ENCODE measurements at places on chromosomes 1 and 21.

GRCh38 chr1:65198096-65198495, 50.1 kb downstream of the AK4 start:
- DNase-seq = no peak

DNA sequence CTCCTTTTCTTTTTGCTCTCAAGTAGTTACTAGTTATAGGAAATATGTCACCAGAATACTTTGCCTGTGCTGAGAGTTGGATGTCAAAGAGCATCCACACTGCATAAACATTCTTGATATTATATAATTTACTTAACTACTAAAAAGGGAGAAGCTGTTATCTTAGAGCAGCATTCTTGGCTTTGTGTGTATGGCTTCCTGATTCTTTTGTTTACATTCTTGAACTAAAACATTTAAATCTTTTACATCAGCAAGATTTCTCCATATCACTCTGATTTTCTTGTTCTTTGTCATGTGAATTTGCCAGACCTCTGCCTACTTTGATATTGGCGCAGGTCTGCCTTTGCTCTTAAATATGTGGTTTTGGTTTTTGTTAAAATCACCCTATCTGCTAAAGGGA, 48.8 kb downstream of the SUCO start:
- no peak for DNase-seq

DNA sequence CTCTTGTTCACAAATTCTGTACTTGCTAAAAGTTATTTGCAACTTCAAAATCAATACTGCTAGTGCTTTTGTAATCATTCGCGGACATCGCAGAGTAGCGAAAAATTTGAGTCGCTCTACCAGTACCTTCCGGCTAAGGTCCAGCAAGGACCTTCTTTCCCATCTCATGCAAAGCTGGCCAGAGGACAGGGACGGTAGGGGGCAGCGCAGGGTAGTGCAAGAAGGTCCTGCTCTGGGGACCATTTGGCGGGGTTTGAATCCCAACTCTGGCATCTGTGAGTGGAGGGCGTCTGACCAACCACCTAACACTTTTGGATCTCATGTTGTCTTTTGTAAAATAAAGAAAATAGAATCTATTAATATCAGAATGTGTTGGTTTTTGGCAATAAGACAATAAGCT, 258.3 kb downstream of the SPATA17 start:
- DNase-seq = no peak

DNA sequence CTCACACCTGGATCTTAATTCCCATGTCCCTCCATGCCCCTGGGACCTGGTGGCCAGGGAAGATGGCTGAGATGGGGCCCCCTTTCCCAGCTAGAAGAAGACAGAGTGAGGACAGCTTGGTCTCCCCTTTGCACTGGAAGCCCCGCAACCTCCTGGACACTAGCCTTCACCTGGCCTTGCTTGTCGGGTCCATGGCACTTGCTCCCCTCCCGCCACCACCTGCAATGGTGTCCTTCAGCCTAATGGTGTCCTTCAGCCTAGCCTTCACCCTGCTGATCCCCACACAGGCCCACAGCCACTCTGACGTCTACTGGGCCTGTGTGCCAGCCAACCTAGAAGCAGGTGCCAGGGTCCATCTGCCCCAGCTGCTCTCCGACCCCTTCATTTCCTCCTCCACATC, 45.9 kb upstream of the EDN2 start:
- DNase-seq = no peak

GRCh38 chr21:23624281-23624680, 1983.0 kb downstream of the MRPL39 start:
- no peak for DNase-seq

- DNase-seq = no peak
Observed at GRCh38 chr1:24465638-24466037, 37.0 kb upstream of the RCAN3 start.

GRCh38 chr1:18323259-18323658, 157.5 kb upstream of the KLHDC7A start:
- no peak for DNase-seq

All from AG04450 (cell line).